Astrocyte of the spinal cord (primary cell): ENCODE measurements at places on chromosomes 6 and 20.

DNA sequence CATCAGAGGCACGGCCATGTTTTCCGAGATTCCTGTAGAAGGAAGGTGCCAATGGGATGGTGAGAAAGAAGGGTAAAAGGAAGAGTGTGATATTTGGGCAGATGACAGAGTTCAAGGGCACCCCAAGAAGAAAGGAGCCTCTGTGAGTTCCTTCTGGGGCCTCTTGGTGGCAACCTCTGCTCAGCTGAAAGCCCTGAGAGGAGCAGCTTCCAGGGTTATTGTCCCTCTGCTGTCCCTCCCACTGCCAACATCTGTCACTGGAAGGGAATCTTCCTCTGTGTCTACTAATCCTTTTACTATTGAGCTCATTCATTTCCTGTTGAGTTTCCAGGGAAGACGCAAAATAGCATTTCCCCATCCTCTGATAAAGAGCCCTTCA, 40.0 kb upstream of the KCNK16 start:
- DNase-seq, result no peak

DNA sequence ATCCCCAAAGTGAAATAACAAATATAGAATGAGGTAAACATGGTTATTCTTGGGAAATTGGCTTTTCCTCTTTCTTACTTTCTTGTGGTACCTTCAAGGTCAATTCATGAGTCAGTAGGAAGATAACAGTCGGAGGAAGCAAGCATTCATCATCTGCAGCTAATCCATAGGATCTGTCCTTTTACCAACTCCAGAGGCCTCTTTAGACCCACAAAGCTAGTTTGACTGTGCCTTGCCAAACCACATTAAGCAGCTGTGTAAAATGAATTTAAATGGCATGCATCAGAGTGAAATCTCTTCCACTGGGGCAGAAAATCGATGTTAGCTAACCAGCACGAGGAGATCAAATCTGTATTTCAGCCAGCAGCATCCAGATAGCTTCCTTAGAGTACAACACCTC, 171.3 kb downstream of the TMEM242 start:
- peak; percentile 87 for DNase-seq

- DNase-seq, result no peak
Measured at GRCh38 chr6:111114087-111114443, 26.8 kb downstream of the SLC16A10 start.

- DNase-seq, result no peak
Measured at GRCh38 chr20:63831646-63831992, 555 bp upstream of the ZBTB46 start.

DNA sequence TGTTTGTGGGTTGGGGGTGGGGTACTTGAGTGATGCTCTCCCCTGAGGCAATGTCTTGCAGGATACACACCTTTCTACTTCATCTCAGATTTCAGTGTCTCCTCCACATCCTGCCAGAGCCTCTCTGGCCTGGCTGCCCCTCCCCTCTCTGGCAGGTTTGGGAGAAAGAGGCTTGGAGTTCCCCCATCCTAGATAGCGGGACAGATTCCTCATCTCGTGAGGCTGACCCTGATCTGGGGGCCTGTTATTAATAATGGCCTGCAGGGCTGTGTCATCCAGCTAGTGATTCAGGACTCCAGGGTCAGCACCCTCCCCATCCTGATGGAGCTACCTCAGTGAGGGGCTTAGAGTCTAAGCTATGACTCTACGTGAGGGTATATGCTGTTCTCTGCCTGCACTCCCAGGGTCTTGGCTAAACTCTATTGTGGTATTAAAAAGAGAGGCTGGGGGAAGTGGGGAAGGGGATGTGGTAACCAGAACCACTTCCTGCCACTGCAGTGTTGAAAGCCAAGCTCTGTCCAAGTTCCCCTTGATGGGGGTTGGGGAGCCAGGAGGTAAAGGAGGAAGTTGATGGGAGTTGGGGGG, 3.7 kb upstream of the MMP9 start:
- DNase-seq, result no peak

- peak; percentile 72 for DNase-seq
Measured at GRCh38 chr6:112086744-112087135, 542 bp downstream of the TUBE1 start.

DNA sequence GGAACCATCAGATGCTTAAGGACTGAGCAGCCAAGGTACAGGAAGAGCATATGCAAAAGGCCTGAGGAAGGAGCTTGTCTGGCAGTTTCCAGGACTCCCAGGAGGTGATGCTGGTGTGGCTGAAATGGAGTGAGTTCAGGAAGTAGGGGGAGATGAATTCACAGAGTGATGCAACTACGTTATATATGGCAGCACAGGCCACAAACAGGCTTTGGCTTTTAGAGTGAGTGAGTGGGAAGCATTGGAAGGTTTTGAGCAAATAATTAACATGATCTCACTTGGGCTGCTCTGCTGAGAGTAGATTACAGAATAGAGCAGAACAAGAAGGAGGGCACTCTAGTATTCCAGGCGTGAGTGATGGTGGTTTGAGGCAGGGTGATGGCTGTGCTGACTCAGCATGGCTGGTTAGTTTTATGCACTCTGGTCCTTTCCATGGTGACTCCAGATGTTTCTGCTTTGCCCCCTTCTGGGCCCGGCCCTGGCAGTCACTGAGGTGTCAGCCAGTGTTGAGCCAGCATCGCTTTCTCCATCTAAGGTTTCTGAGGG, 6.5 kb downstream of the BTN2A2 start:
- DNase-seq, result no peak

DNA sequence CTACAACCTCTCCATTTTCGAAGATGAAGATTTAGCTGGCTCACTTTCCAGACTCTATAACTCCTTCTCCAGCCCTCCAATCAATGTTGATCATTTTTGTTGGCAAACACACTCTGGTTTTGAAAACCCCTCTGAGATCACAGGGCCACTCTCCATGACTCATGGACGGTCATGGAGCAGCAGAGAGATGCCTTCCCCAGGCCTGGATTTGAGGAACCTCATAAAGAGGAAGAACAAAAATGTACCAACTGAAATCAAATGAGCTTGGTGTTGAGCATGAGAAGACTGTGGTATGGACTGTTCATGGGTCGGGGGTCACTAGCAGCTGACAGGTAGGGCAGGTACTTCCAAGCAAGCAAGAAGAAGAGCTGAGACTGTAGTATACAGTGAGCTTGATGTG, 112.8 kb upstream of the INSM1 start:
- no peak for DNase-seq
